Activated CD4-positive, alpha-beta T cell treated with anti-CD3 and anti-CD28 coated beads, Interleukin-2, amount 10 ng/mL, durations not matched to agents 24 days and 14 days (primary cell): ENCODE measurements at places on chromosomes 16 and 17. TPM values are rescaled to one million over a fixed set of nuclear protein-coding genes. Genes with fewer than 3 reads are reported as not detected.

Gene IGFALS
- 0.12 TPM in 1 of 2 replicates, not detected in the other for total RNA-seq

Gene KRT20
- total RNA-seq, result not detected in 2 replicates

DNA sequence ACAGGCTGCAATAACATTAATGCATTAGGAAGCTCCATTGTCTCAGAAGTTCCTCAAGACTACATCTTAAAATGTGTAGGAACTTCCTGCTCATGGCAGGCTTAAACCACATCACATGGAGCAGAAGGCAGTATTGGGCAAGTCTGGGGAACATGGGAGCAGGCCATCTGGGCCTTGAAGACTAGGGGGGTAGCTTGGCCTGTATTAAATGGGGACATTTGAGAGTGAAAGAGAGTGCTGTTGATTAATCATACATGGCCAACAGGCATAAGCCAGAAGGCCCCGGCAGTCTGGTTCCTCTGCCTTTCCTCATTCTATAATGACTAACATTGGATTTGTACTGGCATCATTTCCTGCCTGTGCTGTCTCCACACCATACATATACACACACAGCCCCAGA lies 25.2 kb upstream of the SLC5A11 start:
- no peak for DNase-seq

DNA sequence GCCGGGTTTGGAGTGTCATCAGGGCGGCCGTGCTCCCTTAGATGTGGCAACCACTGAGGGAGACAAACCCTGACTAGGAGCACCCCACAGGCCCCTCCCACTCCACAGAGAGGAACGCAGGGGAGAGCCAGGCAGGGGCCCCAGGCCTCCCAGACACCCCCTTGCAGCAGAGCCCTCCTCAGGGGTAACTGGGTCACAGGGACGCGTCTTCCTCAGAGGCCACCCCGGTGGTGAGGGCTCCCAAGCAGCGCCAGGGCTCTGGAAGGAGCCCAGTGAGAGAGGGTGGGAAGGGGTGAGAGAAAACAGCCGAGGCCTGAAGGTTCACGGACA lies 11.4 kb downstream of the FSCN2 start:
- no peak for DNase-seq

GRCh38 chr16:51635181-51635580 lies 484.1 kb upstream of the SALL1 start:
- DNase-seq, result no peak

GRCh38 chr17:45413498-45413923 lies 19.2 kb downstream of the ARHGAP27 start:
- DNase-seq, result no peak

DNA sequence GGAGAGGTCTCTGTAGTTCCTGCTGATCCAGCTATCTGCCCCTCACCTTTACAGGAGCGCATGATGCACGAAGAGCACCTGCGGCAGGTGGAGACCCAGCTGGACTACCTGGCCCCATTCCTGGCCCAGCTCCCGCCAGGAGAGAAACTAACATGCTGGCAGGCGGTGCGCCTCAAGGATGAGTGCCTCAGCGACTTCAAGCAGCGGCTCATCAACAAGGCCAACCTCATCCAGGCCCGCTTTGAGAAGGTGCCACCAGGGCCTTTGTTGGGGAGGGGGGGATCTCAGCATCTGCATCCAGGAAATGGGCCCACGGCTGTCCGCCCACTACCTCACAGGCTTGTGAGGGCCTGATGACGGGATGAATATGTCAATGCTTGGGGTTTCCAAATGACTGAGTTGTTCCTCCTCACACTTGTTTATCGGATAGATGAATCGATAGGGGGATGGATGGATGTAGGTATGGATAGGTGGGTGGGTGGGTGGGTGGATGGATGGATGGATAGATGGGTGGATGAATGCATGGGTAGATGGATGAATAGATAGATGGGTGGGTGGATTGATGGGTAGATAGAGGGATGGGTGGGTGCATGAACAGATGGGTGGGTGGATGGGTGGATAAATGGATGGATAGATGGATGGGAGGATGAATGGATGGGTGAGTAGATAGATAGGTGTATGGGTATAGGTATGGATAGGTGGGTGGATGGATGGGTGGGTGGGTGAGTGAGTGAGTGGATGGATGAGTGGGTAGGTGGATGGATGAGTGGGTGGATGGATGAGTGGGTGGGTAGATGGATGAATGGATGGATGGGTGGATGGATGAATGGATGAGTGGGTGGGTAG lies 7.0 kb upstream of the KATNB1 start:
- no peak for DNase-seq

GRCh38 chr16:457732-458400 lies 32.4 kb downstream of the RAB11FIP3 start:
- DNase-seq, result no peak

DNA sequence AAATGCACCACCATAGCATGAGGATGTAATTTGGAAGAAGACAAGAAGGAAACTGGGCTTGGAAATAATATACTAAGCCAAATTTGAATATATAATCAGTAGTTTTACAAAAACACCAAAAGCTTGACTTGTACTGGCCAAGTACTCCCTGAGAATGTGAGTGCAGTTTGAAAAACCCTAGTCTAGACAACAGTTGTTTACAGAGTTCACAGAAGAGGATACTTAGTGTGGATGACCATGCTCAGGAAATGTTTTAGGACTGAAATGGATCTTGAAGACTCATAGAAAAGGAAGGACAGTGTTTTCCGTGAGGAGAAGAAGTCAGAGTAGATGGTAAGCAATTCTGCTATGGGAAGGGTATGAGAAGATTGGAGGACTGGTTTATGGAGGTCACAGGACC lies 1.9 kb upstream of the CDYL2 start:
- no peak for DNase-seq
